Esophagus squamous epithelium (tissue), 5 donors: ENCODE measurements at places on chromosomes 7 and 10.
A peak's percentile ranks its signal among the peaks of the same experiment; 100 is the strongest.

GRCh38 chr10:34430685-34431084, 384.4 kb downstream of the PARD3 start:
- H3K27me3 ChIP-seq, result no peaks in the 10 kb centered on the region
- H3K4me3 ChIP-seq, result no peak overlapping the region
- no peak overlapping the region for H3K27ac ChIP-seq
- DNase-seq, result no peak
- H3K4me1 ChIP-seq, result peaks cover 10% of the 10 kb centered on the region
- no peaks in the 10 kb centered on the region for H3K36me3 ChIP-seq

DNA sequence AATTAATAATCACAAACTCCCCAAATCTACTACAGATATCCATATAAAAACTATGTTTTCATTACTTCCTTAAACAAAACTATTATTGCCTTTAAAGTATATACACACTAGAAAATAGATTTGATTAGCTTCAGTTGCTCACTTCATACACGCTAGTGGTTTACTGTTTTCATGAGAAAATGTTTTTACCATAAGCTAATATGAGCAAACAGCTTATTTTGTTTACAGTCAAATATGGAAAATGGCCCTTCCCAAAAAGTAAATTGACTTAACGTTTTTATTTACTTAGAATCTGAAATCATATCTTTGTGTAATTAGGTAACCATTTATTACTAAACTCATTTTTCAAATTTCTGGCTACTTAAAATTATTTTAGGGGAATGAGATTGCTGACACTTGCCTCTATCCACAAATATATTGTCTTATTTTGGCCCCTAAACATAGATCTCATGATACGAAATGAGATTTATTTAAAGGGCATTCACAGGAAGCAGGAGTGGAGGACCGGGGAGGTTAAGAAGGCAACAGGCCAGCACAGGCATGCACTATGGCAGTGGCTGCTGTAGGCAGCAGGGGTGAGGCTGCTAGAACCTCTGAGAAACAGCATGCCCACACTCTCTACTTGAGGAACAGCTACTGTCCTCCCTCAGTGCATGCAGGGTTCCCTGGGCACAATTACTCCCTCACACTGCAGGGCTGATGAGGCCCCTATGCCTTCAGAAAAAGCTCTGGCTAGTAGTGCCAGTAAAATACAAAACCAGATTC, 29.6 kb upstream of the SOSTDC1 start:
- H3K4me3 ChIP-seq, result no peak overlapping the region
- no peak overlapping the region for H3K27ac ChIP-seq
- H3K27me3 ChIP-seq, result no peaks in the 10 kb centered on the region
- H3K4me1 ChIP-seq, result no peaks in the 10 kb centered on the region
- DNase-seq, result no peak
- H3K36me3 ChIP-seq, result no peaks in the 10 kb centered on the region

DNA sequence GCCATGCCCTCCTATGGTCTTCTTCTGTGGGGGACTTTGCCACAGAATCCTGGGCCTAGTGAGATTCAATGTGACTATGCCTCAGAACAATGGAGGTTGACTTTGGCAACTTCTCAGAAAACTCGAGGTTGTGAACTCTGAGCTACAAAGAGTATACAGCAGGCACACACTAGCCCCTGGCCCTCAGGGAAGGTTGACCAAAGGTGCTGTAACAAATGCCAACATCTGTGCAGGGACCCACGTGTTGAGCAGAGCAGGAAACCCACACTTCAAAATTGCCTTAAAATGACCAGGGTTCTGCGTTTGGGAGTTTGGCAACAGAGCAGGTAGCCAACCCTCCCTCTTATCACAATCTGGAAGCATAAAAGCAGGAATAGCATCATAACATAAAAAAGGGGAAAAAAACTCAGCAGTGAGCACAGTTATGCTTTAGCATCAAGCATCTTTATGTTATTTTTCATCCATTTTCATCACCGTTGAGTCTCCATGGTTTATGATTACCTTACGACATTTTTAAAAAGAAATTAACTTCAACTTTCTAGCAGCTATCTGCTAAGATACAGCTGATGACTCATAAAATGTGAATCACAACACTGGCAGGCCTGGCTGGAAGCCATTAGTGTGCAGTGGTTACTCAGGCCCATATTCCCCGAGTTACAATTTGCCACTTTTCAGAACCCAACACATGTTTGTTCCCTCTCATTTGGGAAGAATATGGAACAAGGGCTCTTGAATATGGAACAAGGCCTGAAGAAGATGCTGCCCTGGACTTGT, 11.1 kb downstream of the PRLHR start:
- H3K4me3 ChIP-seq, result no peak overlapping the region
- no peak overlapping the region for H3K27ac ChIP-seq
- peaks cover 25% of the 10 kb centered on the region for H3K27me3 ChIP-seq
- no peak for DNase-seq

- no peak for DNase-seq
- H3K27me3 ChIP-seq, result no peaks in the 10 kb centered on the region
- no peak overlapping the region for H3K4me3 ChIP-seq
- H3K36me3 ChIP-seq, result no peaks in the 10 kb centered on the region
- H3K27ac ChIP-seq, result peak overlapping the region; percentile 82
- peaks cover 53% of the 10 kb centered on the region for H3K4me1 ChIP-seq
These were observed 38.0 kb downstream of the EGFR start for GRCh38 chr7:55056577-55057480.

DNA sequence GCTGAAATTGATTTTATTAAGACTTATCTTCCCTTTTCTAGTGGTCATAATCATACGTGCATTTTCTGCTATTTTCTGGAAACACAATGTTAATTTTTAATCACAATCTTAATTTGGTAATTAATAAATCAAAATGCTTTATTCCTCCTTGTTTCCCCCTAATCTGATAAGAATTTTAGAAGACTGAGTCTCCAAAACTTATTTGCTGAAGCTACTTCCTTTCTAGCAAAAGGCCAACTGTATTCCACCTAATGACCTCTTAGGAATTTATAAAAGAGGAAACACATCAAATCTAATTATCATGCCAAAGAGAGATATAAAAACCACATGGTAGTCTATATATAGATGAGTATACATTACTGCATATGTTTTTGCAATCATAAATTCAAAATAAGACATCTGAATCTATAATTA, 140.6 kb downstream of the GNAI1 start:
- no peak overlapping the region for H3K27ac ChIP-seq
- peaks cover 14% of the 10 kb centered on the region for H3K4me1 ChIP-seq
- no peak for DNase-seq
- H3K4me3 ChIP-seq, result no peak overlapping the region
- no peaks in the 10 kb centered on the region for H3K36me3 ChIP-seq

DNA sequence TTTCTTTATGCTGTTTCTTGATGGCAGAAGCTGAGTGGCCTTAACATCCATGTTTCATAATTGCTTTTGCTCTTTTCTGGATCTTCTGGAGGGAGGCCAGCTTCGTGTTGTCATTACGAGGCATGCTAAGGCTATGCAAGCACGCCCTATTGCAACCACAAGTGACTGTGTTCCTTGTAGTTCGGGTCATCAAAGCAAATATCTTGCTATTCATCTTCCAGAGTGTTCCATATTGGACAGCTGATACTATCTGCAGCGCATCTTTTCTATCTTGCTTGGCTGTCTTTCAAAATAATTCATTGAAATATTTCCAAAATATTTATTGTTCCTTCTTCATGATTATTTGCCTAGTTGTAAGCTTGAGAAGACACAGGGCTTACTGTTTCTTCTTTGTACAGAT, 5.0 kb downstream of the EPHB6 start:
- no peaks in the 10 kb centered on the region for H3K36me3 ChIP-seq
- no peak for DNase-seq
- no peak overlapping the region for H3K4me3 ChIP-seq
- no peaks in the 10 kb centered on the region for H3K27me3 ChIP-seq
- peak overlapping the region; percentile 36 for H3K27ac ChIP-seq

DNA sequence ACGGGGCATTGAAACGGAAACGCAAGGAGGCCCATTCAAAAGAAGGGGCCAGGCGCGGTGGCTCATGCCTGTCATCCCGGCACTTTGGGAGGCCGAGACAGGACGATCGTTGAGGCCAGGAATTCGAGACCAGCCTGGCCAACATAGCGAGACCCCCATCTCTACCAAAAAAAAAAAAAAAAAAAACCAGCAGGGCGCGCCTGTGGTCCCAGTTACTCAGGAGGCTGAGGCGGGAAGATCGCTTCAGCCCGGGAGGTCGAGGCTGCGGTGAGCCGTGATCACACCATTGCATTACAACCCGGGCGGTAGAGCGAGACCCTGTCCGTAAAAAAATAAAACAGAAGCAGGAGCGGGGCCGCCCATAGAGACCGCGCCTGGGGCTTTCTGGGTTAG, 396 bp downstream of the PSMG3 start:
- H3K27me3 ChIP-seq, result no peaks in the 10 kb centered on the region
- peak overlapping the region; percentile 83 for H3K4me3 ChIP-seq
- no peaks in the 10 kb centered on the region for H3K36me3 ChIP-seq
- DNase-seq, result no peak

- no peak overlapping the region for H3K4me3 ChIP-seq
- DNase-seq, result no peak
- no peaks in the 10 kb centered on the region for H3K27me3 ChIP-seq
- no peaks in the 10 kb centered on the region for H3K4me1 ChIP-seq
These were observed 41.2 kb downstream of the DNAJC1 start for GRCh38 chr10:21962358-21962757.

DNA sequence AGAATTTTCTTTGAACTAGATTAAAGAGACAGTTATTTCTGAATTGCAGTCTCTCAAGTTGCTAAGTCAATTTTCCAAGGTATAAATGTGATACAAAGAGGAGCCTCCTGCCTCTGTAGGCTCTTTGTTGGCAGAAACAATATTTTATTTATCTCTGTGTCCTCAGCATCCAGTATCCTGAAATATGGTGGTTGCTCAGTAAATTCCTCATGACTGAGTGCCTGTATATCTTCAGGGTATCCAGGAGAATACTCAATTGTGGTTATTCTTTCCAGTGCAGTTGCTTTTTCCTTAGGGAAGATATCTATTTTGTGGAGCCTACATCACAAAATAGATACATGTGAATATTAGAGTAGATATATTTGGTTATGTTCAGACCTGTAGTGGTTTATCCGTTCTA, 144.8 kb upstream of the FERD3L start:
- no peak overlapping the region for H3K4me3 ChIP-seq
- H3K4me1 ChIP-seq, result no peaks in the 10 kb centered on the region
- DNase-seq, result no peak
- H3K27me3 ChIP-seq, result no peaks in the 10 kb centered on the region
- no peak overlapping the region for H3K27ac ChIP-seq

- peaks cover 39% of the 10 kb centered on the region for H3K4me1 ChIP-seq
- DNase-seq, result no peak
- H3K27ac ChIP-seq, result peak overlapping the region; percentile 87
- no peaks in the 10 kb centered on the region for H3K27me3 ChIP-seq
- H3K4me3 ChIP-seq, result peak overlapping the region; percentile 32
- H3K36me3 ChIP-seq, result no peaks in the 10 kb centered on the region
These were observed 47.6 kb upstream of the ITGB1 start for GRCh38 chr10:33005322-33006301.

GRCh38 chr7:91557789-91558404, 293.7 kb downstream of the FZD1 start:
- H3K27me3 ChIP-seq, result no peaks in the 10 kb centered on the region
- no peak overlapping the region for H3K4me3 ChIP-seq
- DNase-seq, result no peak
- H3K27ac ChIP-seq, result no peak overlapping the region
- no peaks in the 10 kb centered on the region for H3K36me3 ChIP-seq

- peaks cover 7% of the 10 kb centered on the region for H3K4me1 ChIP-seq
- H3K36me3 ChIP-seq, result no peaks in the 10 kb centered on the region
- no peak for DNase-seq
- H3K4me3 ChIP-seq, result no peak overlapping the region
These were observed 46.6 kb downstream of the TMEM130 start for GRCh38 chr7:98823226-98823625.

- no peak overlapping the region for H3K4me3 ChIP-seq
- DNase-seq, result no peak
- no peak overlapping the region for H3K27ac ChIP-seq
- H3K4me1 ChIP-seq, result no peaks in the 10 kb centered on the region
- H3K27me3 ChIP-seq, result no peaks in the 10 kb centered on the region
These were observed 80.3 kb downstream of the KAT6B start for GRCh38 chr10:74906611-74907198.

DNA sequence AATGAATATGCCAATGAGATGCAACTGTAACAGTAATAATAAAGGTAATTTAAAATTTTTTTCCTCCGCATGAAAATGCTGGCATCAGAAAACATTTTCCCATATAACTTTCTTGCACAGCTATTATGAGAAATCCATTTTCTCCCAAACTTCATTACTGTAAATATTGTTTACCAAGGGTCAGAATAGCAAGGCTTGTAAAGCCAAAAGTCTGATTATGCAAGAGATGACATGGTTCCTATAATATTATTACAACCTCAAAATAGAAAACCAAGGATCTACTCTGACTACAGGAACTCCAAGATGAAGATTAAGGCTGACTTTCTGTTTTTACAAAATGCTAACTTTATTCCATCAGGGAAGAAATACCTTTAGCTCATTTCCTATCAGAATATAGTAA, 162.7 kb upstream of the CDK1 start:
- no peaks in the 10 kb centered on the region for H3K36me3 ChIP-seq
- H3K27me3 ChIP-seq, result no peaks in the 10 kb centered on the region
- no peak for DNase-seq

DNA sequence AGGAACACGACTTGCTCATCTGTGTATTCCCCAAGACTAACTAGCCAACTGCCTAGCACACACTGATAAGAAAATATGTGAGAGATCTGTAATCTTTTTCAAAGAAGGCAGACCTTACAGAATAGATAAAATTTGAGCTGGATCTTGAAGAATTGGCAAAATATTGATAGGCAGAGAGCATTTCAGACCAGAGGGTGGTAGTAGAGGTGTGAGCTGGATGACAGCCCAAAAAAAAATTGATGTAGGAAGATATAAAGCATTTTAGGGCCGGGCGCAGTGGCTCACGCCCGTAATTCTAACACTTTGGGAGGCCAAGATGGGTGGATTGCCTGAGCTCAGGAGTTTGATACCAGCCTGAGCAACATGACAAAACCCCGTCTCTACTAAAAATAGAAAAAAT, 1.2 kb upstream of the ZNF746 start:
- no peak overlapping the region for H3K4me3 ChIP-seq
- no peak overlapping the region for H3K27ac ChIP-seq
- no peak for DNase-seq
- peaks cover 2% of the 10 kb centered on the region for H3K36me3 ChIP-seq

DNA sequence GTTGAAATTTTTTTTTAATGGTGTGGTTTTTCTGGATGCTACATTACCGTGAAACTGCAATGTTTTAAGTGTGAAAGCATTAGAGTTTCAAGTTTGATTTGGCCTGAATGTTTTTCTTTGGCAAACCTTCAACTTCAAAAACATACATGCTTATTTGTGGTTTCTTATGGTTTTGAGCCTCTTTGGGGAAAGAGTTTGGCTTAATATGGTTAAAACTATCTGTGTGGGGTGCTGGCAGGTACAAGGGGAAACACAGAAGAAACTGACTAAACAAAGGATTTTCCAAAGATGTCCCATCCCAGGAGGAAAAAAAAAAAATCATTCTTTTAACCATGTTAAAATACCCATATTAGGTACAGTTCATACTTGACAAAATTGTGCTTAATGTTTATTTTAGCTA, 121.1 kb downstream of the HGF start:
- H3K36me3 ChIP-seq, result no peaks in the 10 kb centered on the region
- H3K27me3 ChIP-seq, result no peaks in the 10 kb centered on the region
- H3K27ac ChIP-seq, result no peak overlapping the region

- H3K27ac ChIP-seq, result peak overlapping the region; percentile 45
- DNase-seq, result no peak
- H3K4me3 ChIP-seq, result no peak overlapping the region
These were observed 41.3 kb downstream of the AMZ1 start for GRCh38 chr7:2729031-2729892.
